ENCODE measurements at places on chromosomes 5 and 9.

DNA sequence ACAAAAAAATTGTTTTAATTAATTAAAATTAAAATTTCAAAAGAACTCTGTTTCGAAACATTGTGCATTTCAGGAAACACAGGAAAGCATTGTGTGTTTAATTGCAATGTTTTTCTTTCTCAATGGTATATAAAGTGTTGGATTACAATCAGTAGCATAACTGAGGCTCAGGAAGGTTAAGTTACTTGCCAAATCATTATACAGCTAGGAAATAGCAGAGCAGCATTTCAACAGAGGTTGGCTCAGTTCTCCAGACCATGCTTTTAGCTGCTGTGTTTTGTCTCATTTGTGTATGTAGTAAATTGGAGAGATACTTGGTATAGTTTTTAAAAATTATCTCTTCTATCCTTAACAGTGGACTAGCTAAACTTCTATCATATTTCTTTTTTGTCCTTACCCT is 30.0 kb upstream of the CAMLG start:
- no peak overlapping the region for H3K4me3 ChIP-seq
- H3K36me3 ChIP-seq: peaks cover 37% of the 10 kb centered on the region
- H3K27me3 ChIP-seq: no peaks in the 10 kb centered on the region
- no peak overlapping the region for H3K27ac ChIP-seq
- DNase-seq: no peak

DNA sequence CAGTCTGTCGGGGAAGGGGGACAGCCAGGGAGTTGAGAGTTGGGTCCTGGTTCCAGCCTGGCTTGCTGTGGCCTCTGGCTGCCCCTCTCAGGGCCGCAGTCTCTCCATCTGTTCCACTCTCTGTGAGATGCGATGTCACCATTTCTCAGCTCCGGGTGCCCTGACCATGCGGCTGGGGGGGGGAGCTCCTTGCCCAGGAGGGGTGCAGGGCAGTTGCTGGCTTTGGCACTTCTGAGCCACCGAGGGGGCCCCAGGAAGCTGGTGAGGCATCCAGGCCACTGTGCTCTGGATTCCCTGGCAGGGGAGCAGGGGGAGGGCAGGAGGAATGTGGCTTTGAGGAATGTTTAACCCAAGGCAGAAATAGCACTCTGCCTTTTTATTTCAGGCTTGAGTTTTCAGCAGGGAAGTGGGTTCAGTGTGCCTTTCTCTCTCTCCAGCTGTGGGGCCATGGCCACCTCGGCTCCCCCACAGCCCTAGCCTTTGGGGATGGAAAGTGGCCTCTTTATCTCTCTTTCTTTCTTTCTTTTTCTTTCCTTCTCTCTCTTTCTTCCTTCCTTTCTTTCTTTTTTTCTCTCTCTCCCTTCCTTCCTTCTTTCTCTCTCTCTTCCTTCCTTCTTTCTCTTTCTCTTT is 11.0 kb downstream of the NCS1 start:
- H3K4me3 ChIP-seq: no peak overlapping the region
- peak overlapping the region; percentile 30 for H3K27ac ChIP-seq
- peak; percentile 81 for DNase-seq
- no peaks in the 10 kb centered on the region for H3K36me3 ChIP-seq
- H3K4me1 ChIP-seq: peaks cover 3% of the 10 kb centered on the region

DNA sequence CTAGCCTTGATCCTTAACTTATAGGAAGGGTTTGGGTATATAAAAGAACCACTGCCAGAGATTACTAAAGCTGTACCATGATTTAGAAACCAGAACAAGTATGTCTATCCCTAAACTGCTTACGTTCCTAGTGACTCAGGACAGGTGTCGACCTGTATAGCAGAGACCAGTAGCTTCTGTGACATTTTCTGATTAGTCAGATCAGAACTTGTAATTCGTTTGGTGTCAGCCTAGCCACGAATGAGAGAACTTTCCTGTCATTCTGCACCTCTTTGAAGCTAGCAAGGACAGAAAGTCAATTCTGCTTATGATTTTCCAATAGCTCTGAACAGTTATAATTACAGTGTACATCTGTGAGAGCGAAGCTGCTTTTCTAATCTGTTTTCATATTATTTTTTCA is 39.5 kb downstream of the PRKACG start:
- H3K4me1 ChIP-seq: no peaks in the 10 kb centered on the region
- H3K27me3 ChIP-seq: no peaks in the 10 kb centered on the region
- no peak overlapping the region for H3K27ac ChIP-seq
- peak overlapping the region; percentile 27 for H3K4me3 ChIP-seq
- H3K36me3 ChIP-seq: peaks cover 4% of the 10 kb centered on the region

DNA sequence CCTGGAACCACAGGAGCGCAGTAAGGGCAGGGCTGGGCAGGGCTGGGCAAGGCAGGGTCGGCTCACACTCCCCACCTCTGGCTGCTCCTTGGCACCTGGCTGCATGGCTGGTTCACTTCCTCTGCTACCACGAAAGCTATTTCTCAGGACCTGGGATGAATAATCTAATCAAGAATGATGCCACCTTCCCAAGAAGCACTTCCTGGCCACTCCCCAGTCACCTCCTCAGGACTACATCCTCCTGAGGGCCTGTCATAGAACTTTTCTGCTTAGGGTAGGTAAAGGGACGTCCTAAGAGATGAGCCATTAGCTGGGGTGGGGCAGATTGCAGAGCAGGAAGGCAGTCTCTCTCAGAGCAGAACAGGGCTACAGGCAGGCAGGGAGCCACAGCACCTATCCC is 288.2 kb upstream of the MAP3K1 start:
- H3K27me3 ChIP-seq: no peaks in the 10 kb centered on the region
- no peak overlapping the region for H3K4me3 ChIP-seq
- DNase-seq: no peak
- H3K36me3 ChIP-seq: no peaks in the 10 kb centered on the region

DNA sequence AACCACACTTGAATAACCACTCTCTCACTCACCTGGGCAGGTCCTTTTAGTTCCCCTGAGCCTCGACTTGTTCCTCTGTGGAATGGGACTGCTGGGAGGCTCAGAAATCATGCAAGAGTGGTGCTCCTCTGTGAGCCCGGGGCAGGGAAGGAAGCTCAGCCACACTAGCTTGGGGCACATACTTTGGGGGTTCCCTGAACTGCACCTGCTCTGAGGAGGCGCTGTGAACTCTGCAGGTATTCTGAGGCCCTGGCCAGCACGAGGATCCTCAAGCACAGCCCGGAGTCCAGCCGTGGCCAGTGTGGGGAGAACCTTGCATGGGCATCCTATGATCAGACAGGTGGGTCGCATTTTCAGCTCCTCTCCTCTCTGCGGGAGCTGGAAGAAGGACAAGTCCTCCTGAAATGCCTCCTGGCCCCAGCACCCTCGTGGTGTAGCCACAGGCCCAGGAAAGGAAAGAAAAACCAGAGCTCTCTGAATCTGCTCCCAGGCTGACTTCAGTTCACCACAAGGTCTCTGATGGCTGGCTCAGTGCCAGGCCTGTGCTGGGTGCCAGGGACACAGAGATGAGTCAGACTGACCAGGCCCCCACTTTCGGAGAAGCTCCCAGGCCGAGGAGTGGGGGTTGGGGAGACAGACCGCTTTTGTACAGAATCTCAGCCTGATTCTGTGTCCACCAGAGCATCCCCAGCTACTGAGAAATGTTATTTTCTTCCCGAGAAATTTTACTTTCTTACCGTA is 11.9 kb downstream of the GLIPR2 start:
- no peaks in the 10 kb centered on the region for H3K27me3 ChIP-seq
- no peak overlapping the region for H3K4me3 ChIP-seq
- H3K36me3 ChIP-seq: peaks cover 2% of the 10 kb centered on the region
- H3K4me1 ChIP-seq: peaks cover 16% of the 10 kb centered on the region
- peak; percentile 63 for DNase-seq

GRCh38 chr5:173662581-173663351 is 46.3 kb upstream of the BOD1 start:
- H3K36me3 ChIP-seq: no peaks in the 10 kb centered on the region
- H3K4me3 ChIP-seq: no peak overlapping the region
- H3K27me3 ChIP-seq: no peaks in the 10 kb centered on the region
- H3K27ac ChIP-seq: no peak overlapping the region

GRCh38 chr5:20276959-20277263 is 288.9 kb upstream of the CDH18 start:
- H3K36me3 ChIP-seq: no peaks in the 10 kb centered on the region
- no peaks in the 10 kb centered on the region for H3K4me1 ChIP-seq
- no peak overlapping the region for H3K27ac ChIP-seq
- no peaks in the 10 kb centered on the region for H3K27me3 ChIP-seq
- H3K4me3 ChIP-seq: no peak overlapping the region
- DNase-seq: no peak

DNA sequence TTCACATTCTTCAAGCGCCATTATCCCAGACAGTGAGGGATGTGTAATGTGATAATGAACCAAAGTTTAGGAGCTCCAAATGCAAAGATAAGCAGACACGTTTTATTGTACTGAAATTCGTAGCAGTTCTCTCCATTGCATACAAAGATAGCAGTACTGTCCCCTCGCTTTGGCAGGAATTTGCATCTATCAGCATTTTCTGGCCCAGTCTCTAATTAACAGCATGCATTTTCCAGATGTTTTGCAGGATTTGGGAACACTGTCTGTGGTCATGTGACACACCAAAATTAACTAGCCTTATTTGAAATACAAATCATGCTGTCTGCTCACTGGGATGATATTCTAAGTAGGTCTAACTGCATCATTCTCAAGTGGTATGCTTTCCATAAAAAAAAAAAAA is 235.9 kb upstream of the TRPM3 start:
- H3K4me1 ChIP-seq: no peaks in the 10 kb centered on the region
- H3K36me3 ChIP-seq: no peaks in the 10 kb centered on the region
- H3K4me3 ChIP-seq: no peak overlapping the region
- DNase-seq: peak; percentile 15
- H3K27ac ChIP-seq: no peak overlapping the region
- H3K27me3 ChIP-seq: no peaks in the 10 kb centered on the region

DNA sequence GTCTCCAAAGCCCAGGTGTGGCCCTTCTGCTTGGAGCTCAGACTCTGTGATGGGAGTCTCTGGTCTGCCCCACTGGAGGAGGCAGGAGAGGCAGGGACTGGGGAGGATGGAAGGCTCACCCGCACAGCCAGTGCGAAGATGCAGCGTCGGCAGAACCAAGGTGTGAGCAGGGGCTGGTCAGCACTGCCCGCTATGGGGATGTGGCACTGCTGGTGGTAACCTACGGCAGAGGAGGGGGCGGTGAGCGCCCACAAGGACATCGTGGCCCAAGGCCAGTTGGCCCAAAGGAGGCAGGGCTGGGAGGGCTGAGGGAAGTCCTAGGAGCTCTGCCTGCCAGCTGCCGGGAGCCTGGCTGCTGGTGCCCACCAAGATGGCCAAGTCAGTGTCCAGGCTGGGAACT is 7.3 kb downstream of the PHF19 start:
- no peaks in the 10 kb centered on the region for H3K27me3 ChIP-seq
- DNase-seq: no peak
- peaks cover 10% of the 10 kb centered on the region for H3K36me3 ChIP-seq
- H3K27ac ChIP-seq: no peak overlapping the region
- no peak overlapping the region for H3K4me3 ChIP-seq

GRCh38 chr9:133932633-133933032 is 59.5 kb downstream of the VAV2 start:
- DNase-seq: no peak
- H3K36me3 ChIP-seq: peaks cover 13% of the 10 kb centered on the region
- H3K27ac ChIP-seq: peak overlapping the region; percentile 17
- no peaks in the 10 kb centered on the region for H3K27me3 ChIP-seq

DNA sequence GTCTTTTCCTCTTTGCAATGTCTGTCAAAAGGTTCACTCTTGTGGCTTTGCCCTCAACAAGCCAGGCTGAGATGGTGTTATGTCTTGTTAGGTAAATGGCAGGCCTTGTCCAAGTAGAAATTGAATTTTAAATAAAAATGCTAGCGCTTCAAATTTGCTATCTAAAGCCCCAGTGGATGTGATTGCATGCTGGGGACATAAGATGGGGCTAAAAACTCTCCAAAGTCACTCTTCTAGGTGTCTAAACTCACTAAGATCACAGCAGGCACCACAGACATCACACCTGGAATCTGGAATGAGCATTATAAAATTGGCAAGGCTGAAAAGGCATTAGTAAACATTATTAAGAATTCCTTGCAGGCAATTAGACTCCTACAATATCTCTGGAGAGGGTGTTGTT is 262.7 kb upstream of the CLINT1 start:
- no peaks in the 10 kb centered on the region for H3K27me3 ChIP-seq
- no peak overlapping the region for H3K27ac ChIP-seq
- no peak for DNase-seq

DNA sequence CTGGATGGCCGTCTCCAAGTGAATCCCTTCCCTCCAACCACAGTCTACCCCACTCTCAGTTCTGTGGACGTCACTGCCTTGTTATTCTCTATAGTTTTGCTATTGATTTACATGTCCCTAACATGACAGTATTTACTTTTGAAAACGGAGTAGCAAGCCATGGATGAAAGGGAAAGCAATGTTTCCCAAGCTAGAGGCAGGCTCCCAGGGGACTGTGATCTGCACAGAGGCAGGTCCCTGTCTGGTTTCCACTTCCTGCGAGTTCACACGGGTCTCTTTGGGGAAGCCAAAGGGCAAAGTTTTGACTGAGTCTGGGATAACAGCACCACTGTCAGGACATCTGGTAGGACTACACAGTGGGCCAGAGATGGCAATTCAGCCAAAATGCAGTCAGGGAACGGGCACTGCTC is 12.7 kb downstream of the C9orf153 start:
- DNase-seq: peak; percentile 69
- no peak overlapping the region for H3K4me3 ChIP-seq
- H3K27me3 ChIP-seq: no peaks in the 10 kb centered on the region
- H3K36me3 ChIP-seq: no peaks in the 10 kb centered on the region

- H3K27ac ChIP-seq: no peak overlapping the region
- H3K27me3 ChIP-seq: no peaks in the 10 kb centered on the region
- peaks cover 23% of the 10 kb centered on the region for H3K4me1 ChIP-seq
- H3K4me3 ChIP-seq: no peak overlapping the region
- DNase-seq: no peak
Observed at GRCh38 chr5:180287404-180287803, 4.5 kb downstream of the MAPK9 start.

- H3K4me3 ChIP-seq: no peak overlapping the region
- no peaks in the 10 kb centered on the region for H3K27me3 ChIP-seq
- no peaks in the 10 kb centered on the region for H3K36me3 ChIP-seq
- no peaks in the 10 kb centered on the region for H3K4me1 ChIP-seq
Observed at GRCh38 chr5:133753856-133754255, 141.5 kb upstream of the FSTL4 start.

GRCh38 chr9:38652044-38652443 is 31.6 kb upstream of the ANKRD18A start:
- no peak overlapping the region for H3K4me3 ChIP-seq
- H3K4me1 ChIP-seq: no peaks in the 10 kb centered on the region
- no peaks in the 10 kb centered on the region for H3K36me3 ChIP-seq
- no peak for DNase-seq
- H3K27ac ChIP-seq: peak overlapping the region; percentile 54

DNA sequence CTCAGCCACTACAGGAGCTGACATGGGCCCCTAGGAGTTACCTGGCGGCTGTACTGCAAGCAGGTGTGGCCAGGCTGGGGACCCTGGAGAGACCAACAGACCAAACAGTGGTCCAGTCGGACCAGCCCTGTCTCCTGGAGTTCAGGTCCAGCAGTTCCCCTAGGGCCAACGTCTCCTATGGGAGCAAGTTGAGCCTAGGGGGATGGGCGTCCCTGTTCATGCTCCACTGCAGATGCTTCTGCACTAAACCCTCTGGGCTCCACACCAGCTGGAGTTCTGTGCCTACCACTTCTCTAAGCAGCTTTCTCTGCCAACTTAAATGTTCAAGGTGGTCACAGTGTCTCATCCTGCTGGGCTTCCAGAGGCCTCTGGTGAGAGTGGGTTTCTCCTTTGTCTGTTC is 20.6 kb upstream of the OMD start:
- H3K4me1 ChIP-seq: no peaks in the 10 kb centered on the region
- no peak overlapping the region for H3K4me3 ChIP-seq
- H3K27me3 ChIP-seq: no peaks in the 10 kb centered on the region
- no peak for DNase-seq
- H3K27ac ChIP-seq: no peak overlapping the region
